Sigmoid colon (tissue), 7 donors: ENCODE measurements at places on chromosomes 5 and 9.

GRCh38 chr5:159576902-159577301 lies 246.6 kb upstream of the IL12B start:
- no peak overlapping the region for H3K4me3 ChIP-seq
- no peaks in the 10 kb centered on the region for H3K4me1 ChIP-seq
- no peaks in the 10 kb centered on the region for H3K27me3 ChIP-seq
- H3K36me3 ChIP-seq, result no peaks in the 10 kb centered on the region

DNA sequence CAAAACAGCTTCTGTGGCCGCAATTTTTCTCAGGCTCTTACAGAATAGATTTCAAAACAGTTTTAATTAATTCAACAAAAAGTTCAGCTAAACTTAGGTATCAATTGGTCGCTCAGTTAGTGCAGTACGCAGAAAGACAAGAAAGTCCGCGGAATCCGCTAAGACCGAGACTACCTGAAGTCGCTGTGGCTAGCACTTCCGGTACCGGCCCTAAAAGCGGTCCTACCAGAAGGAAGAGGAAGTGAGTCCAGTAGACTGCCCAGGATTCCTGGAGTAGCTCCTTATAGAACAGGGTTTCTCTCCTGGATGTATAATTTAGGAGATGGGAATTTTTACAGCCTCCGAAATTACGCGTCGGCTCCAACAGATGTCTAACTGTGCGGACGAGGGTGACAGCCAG lies 16.6 kb upstream of the PCDHB2 start:
- H3K27ac ChIP-seq, result no peak overlapping the region
- no peaks in the 10 kb centered on the region for H3K27me3 ChIP-seq
- DNase-seq, result no peak
- no peaks in the 10 kb centered on the region for H3K4me1 ChIP-seq

DNA sequence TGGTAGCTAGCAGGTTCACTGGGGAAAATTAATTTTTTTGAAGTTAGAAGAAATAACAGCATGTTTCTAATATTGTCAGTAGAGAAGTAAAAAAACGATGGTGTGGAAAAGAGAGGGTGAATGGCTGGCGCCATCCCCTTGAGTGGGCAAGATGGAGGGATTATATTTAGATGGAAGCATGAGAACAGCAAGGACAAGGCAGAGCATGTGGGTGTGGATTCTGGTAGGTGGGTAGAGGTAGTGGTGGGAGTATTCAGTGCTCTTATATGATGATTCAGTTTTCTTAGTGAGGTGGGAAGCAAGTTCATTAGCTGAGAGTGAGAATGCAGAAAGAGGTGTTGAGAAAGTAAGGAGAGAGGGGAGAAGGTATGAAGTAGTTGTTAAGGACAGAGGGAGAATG lies 188.1 kb downstream of the GABRB2 start:
- H3K4me1 ChIP-seq, result no peaks in the 10 kb centered on the region
- no peak overlapping the region for H3K4me3 ChIP-seq
- H3K27ac ChIP-seq, result no peak overlapping the region

DNA sequence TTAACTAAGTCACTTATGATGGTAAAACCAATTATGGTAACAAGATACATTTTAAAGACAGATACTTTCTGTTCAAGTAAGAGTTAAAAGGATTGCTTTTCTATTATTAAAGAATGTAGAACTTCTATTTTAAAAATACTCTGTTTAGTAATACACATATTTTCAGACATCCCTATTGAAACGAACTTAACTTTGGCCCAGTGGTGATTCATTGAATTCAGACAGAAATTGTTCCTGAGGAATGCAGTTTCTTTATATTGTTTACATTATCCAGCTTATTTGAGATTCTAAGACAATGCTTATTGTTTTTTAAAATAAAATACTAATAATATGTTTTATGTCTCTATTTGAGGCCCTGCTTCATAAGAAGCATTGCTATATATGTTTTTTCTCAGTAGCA lies 816.4 kb downstream of the SEMA5A start:
- H3K27me3 ChIP-seq, result no peaks in the 10 kb centered on the region
- no peak overlapping the region for H3K27ac ChIP-seq
- no peaks in the 10 kb centered on the region for H3K36me3 ChIP-seq
- H3K4me1 ChIP-seq, result no peaks in the 10 kb centered on the region
